HFF-Myc (cell line): ENCODE measurements at places on chromosomes 2 and 18.

DNA sequence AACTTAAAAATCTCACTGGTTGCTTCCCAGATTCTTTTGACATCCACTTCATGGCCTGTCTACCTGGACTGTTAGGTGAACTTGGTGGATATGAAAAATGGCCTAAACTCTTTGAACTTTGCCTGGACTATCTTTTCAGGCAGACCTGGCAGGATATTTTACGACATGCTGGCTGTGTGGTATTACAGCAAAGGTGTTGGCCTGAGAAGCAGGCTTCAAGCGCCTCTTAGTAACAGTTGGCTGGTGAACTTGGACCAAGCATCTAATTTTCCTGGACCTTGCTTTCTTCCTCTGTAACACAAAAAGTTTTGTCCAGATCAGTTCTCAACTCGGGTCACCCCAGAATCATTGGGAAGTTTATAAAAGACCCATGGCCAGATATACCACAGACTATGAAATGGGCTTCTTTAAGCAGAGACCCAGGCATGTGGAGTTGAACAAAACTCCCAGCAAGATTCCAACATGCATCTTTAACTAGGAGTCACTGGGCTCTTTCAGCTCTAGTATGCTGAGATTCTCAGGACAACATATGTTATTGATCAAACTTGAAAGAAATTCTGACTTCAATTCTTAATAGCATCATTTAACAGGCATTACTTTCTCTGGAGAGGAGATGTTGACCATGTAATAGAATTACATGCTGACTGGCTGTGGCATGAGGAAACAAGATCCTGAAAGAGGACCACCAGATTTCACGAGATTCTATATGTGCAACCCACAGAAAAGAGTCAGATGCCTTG lies 4.4 kb downstream of the LYPD1 start:
- no peak for DNase-seq

GRCh38 chr2:209986415-209986814 lies 16.0 kb upstream of the RPE start:
- no peak for DNase-seq

- DNase-seq, result no peak
Measured at GRCh38 chr2:1974397-1974796, 230.1 kb upstream of the PXDN start.

- DNase-seq, result no peak
Measured at GRCh38 chr2:37180006-37180639, 8.3 kb downstream of the SULT6B1 start.

- DNase-seq, result no peak
Measured at GRCh38 chr18:35246831-35247230, 6.0 kb downstream of the ZNF397 start.

DNA sequence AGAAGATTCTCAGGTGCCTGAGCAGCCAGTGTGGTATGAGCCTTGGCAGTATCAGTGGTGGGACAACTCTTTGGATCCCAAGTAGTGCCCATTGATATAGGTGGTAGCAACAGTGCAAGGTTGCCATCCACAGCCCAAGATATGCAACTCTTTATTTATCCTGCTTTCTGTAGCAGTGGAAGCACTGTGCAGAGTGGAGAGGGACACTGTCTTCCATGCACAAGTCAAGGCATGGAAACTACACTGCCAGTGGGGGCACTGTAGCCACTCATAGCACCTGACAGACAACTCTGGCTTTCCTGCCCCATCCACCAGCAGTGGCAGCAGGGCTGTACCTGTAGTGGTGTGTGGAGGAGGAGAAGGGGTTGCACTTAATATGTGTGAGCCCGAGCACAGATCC lies 409.6 kb upstream of the TMEFF2 start:
- DNase-seq, result no peak

GRCh38 chr2:236988690-236989624 lies 96.7 kb upstream of the COPS8 start:
- DNase-seq, result no peak

DNA sequence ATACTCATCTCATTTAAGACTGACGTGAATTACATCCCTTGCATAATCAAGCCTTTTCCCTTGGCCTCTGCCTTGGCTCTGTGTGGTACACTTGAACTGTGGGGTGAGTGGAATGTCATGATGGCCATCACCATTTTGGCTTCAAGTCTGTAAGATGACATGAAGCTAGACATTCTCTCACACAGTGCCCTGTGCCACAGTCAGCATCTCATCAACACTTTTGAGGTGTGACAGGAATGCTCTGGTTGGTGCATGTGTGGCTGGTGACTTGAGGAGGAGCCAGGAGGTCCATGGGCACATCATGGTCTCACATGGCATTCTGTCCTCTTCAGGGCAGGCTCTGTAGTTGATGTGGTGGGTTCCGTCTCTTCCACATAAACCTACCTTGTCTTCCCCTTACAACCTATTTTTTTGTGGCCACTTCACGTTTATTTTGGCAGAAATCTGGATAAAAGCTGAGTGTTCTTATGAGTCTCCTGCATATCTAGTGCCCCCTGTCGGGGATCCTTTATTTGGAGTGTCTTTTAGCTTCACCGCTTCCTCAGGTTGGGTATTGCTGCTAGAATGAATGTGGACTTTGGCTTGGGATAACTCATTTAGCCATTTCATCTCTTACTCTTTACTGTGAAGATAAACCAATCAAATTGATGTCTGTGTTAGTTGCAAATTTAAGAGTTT lies 28.1 kb downstream of the MAP4K4 start:
- DNase-seq, result no peak

GRCh38 chr2:31097962-31098613 lies 40.2 kb downstream of the GALNT14 start:
- no peak for DNase-seq

- no peak for DNase-seq
Measured at GRCh38 chr2:118013221-118013723, 598 bp downstream of the CCDC93 start.

DNA sequence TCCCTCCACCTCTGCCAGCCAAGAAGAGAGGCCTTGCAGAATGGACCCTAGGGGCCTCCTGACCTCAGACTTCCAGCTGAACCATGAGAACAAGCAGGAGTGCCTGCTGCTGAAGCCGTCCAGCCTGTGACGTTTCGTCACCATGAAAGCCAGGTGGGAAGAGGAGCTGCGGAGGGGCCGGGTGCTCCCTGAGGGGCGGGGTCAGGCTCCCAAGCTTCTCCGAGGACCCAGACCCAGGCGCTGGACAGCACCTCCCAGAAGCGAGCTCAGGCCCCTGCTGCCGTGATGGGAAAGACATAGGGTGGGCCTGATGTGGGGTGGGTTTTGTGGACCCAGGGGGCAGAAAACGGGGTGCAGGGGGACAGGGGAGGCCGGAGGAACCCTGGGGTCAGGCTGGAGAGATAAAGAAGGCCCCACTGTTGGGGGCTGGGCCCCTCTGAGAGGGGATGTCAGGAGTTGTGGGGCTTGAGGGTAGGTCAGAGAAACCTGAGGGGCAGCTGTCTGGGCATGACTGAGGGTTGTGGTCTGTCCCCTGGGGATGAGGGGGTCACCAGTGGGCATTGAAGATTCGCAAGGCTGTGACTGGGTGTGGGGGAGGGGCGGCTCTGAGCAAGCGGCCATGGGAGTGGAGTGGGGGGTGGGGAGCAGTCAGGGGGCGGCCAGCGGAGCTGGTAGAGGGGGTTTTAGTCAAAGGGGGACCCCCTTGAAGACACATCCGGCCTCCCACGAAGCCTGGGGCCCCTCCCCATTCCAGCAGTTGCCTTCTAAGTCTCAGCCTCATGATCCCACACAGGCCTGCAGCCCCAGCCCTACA lies 73.4 kb upstream of the ODC1 start:
- no peak for DNase-seq

DNA sequence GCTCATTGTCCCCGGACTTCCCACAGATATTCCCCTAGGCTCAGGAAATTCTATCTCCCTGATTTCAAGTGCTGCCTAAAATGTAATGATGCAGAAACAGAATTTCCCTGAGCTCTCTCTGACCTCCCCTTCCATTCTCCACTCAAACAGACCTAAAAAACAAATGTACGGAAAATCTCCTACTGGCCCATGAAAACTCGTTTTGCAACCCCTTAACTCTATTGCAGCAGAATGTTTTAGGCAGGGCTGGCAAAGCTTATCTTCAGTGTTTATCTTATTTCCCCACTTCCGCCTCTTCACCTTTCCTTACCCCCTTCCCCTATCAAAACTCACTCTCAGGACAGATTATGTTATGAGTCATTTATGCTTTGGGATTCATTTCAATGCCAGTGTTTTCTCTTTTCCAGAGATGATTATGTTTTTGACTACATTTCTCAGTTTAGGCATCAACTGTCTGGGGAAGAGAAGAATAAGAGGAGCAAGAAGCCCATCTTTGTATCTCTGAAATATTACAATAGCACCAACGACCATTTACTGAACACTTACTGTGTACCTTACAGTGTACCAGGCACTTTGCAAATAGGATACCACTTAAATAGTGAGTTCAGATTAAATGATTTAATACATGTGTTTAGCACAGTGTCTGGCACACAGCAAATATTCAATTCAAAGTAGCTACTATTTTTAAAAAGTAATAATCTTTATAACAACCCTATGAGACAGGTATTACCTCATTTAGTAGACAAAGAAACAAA lies 53.9 kb upstream of the STPG4 start:
- DNase-seq, result no peak

- DNase-seq, result no peak
Measured at GRCh38 chr2:161046876-161047275, 113.4 kb upstream of the TANK start.

- no peak for DNase-seq
Measured at GRCh38 chr18:11831921-11832320, 19.3 kb upstream of the CHMP1B start.

- no peak for DNase-seq
Measured at GRCh38 chr2:204645018-204645773, 99.9 kb downstream of the PARD3B start.

DNA sequence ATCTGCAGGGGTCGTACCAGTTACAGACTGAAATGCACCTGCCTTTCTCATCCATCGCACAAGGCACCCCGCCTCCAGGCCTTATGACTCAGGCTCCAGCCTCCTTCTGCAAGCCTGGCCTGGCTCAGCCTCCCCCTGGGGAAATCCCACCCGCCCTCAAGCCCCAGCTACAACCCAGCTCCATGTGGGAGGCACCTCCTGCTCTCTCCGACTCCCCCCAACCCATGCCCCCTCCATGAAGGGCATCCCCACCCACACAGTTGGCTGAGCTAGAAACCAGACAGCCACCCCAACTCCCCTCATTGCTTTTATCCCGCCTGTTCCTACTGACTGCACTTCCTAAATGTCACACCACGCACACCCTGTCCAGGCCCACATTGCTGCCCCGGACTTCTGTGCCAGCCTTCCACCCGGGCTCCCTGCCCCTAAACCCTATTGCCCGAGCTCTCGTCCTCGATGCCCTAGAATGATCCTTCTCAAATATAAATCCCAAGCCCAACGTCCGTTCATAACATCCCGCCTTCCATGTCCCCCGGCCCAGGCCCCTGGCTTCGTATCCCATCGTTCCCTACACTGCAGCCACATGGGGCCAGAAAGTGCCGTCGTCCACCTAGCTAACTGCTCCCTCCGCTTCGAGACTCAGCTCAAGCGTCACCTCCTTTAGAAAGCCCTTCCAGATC lies 9.9 kb downstream of the DNMT3A start:
- DNase-seq, result no peak

- DNase-seq, result no peak
Measured at GRCh38 chr18:74451148-74451547, 6.0 kb downstream of the DIPK1C start.

DNA sequence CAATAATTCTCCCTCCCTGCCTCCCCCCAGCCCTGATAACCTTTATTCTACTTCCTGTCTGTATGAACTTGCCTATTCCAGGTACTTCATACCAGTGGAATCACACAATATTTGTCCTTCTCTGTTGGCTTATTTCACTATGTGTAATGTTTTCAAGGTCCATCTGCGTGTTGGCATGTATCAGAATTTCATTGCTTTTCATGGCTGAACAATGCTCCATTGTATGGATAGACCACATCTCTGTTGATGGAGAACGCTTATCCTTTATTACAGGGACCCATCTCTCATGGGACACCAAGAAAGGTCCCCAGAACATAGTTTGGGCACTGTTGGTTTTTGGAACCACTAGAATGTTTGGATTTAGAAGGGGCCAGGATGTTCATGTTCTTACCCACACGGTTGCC lies 40.2 kb downstream of the ATOH8 start:
- no peak for DNase-seq

DNA sequence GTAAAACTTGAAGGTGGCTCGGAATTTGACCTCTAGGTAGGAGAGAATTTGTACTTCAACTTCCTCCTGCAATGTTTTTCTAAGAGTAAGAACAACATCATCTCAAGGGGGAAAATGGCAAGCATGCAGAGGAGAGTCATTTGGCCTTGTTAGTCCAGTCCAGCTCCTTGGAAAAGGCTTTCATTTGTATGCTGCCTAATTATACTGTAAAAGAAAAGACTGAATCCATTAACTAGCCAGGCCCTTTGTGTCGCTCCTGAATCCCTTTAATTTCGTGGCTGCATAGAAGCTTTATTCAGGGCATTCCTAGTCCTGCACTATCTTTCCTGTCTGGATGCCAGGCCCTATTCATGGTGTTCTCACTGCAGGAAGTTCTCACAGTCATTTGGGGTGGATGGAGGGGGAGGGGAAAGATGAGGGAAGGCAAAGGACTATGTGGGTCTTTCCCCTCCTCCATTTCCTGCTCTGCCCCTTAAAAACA lies 36.0 kb downstream of the PHLPP1 start:
- DNase-seq, result no peak

DNA sequence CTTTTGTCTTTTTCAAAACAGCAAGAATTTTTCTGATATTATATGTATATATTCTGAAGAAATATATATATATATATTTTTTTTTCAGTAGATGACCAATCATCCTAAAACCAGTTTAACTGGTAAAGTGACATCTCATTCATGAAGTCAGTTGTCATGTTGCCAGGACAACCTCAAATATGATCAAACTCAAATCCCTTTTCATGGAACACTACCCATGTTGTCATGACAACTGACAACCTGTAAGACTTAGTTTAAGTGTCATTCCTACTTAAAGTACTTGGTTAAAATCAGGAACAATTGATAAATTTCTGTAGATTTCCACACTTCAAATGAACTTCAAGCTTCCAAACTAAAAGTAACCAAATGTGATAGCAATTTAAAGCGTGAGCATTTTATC lies 101.8 kb upstream of the ERBB4 start:
- DNase-seq, result no peak

DNA sequence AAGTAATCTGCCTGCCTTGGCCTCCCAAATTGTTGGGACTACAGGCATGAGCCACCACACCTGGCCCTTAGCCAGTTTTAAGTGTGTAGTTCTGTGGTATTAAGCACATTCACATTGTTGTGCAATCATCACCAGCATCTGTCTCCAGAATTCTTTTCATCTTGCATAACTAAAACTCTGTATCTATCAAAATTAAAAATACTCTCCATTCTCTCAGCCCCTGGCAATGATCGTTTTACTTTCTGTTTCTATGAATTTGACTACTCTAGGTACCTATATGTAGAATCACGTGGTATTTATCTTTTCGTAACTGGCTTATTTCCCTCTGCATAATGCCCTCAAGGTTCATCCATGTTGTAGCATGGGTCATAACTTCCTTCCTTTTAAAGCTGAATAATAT lies 45.5 kb upstream of the CAVIN2 start:
- peak; percentile 21 for DNase-seq

- DNase-seq, result no peak
Measured at GRCh38 chr2:45964906-45965305, 313.4 kb downstream of the PRKCE start.

- no peak for DNase-seq
Measured at GRCh38 chr2:229489016-229489415, 217.9 kb upstream of the PID1 start.
